ENCODE measurements at places on chromosomes 7 and 10. TPM values are rescaled to one million over a fixed set of nuclear protein-coding genes. Genes with fewer than 3 reads are reported as not detected.

The HOGA1 gene
- 0.47 TPM for total RNA-seq

The TPK1 gene
- 13.3 TPM for total RNA-seq

The ANKRD61 gene
- total RNA-seq: not detected

The INMT gene
- total RNA-seq: 7.2 TPM

The APBB1IP gene
- 2.9 TPM for total RNA-seq

The PRLHR gene
- total RNA-seq: not detected

The SEMA3A gene
- 76.7 TPM for total RNA-seq

The DDX56 gene
- 60.6 TPM for total RNA-seq

The ZNF365 gene
- total RNA-seq: 0.29 TPM

The CABCOCO1 gene
- total RNA-seq: 3.4 TPM

- DNase-seq: no peak
These were observed 630.7 kb upstream of the GRM3 start for GRCh38 chr7:86012971-86013370.

DNA sequence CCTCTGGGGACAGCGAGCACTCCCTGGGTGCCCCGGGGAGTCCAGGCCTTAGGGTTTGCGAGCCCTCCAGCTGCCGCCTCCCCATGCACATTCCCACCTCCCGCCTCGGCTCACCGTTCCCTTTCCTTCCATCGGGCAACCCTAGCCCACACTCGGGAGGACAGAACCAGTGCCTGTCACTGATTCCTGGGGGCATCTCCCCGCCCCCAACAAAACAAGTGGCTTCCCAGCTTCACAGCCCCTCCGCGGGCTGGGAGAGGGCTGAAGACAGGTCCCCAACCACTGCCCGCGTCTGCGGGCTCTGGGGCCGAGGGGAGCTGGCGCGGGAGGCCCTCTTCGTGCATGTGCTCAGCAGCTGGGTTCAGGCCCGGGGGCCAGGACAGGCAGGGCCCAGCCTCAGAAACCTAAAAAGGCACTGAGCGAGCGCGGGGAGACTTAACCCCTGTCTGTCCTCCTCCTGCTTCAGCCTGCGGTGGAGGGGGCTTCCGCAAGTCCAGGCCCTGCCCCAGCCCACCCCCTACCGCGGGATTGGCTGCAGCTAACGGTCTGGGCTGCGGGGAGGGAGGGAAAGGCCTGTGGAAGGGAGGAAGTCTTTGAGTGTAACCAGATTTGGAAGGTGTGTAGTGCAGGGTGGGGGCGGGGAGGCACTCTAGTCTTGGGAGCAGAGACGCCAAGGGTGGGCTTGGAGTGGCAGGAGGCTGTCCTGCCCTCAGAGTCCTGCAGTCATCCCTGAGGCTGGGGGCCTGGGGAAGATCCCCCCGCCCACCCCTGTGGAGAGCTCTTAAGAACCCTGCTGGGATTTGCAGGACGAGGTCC is 1.2 kb downstream of the FLNC start:
- no peak for DNase-seq

GRCh38 chr10:82691211-82691610 is 816.2 kb downstream of the NRG3 start:
- no peak for DNase-seq

DNA sequence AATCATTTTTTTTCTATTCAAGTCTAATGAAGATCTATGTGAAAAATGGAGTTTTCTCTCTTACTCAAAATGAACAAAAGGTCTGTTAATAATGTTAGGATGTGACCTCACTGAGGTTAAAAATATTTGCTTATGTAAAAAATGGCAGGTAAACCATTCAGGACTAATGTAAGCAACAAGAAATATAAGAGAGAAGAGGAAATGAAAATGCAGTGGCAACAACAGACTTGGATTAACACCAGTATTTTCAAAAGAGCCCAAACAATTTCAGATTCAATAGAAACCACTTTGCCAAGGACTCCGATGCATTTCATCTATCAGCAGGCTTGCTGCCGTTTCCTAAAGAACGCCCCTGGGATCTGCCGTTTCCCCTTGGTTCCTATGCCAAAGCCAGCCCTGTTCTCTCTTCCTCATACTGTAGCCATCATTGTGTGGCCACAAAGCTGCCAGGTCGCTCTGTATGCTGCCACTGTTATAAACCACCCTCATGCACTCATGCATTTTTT is 66.4 kb downstream of the MTURN start:
- no peak for DNase-seq

GRCh38 chr7:2791390-2791789 is 52.7 kb downstream of the GNA12 start:
- DNase-seq: no peak

DNA sequence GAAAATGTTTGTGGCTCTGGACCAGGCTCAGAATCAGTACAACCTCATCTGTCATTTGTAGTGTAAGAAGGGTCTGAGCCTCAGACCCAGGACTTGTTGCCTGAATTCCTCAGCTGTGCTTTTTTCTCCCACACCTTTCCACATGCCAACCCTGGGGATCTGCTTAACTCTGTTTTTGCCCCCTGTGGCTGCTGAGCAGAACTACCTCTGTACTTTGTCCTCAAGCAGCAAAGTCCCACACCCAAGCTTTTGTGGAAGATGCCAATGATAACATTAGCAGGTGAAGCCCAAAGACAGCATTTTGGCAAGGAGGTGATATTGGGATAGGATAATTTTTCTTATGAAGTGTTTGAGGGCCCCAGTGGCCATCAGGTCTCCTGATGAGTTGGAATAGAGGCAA is 5.8 kb upstream of the CYP2C18 start:
- DNase-seq: peak; percentile 51

- no peak for DNase-seq
These were observed 150.2 kb upstream of the INSYN2A start for GRCh38 chr10:127346604-127347003.

- no peak for DNase-seq
These were observed 142.0 kb upstream of the MALRD1 start for GRCh38 chr10:18906636-18907035.

DNA sequence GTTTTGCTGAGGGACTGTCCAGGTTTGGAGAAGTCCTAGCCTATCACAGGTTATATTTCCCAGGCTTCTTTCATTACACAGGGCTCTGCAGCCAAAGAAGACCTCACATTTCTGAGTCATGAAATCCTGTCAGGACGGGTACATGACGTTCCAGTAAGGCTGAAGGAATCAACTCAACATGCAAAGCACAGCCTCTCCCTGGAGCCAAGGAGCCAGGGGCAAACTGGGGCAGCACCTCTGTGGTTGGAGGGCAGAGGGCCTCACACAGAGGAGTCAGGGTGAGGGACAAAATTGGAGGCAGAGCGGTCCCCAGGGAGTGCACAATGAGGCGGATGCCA is 116.3 kb upstream of the GDF10 start:
- no peak for DNase-seq

- no peak for DNase-seq
These were observed 80.1 kb downstream of the ZFAND4 start for GRCh38 chr10:45592432-45592831.

DNA sequence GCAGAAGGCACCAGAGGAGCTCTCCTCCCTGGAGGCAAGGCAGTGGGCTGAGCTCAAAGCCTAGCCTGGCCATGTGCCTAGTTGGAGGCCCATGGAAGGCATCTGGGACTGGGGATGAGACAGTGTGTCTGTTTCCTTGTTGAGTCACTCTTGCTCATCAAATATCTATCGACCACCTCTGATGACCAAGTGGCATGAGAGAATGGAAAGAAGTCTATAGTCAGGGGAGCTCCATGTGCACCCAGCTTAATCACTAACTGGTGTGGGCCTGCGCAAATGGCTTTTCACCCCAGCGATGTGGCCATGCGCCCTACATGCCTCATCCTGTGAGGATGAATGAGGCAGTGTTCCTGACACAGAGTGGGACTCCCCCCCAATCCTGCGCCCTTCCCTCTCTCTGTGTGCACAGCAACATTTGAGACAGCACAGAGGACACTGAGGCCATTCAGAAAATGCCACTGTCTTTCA is 229.9 kb downstream of the RPS24 start:
- DNase-seq: no peak

GRCh38 chr10:115802911-115803310 is 470.1 kb downstream of the GFRA1 start:
- DNase-seq: no peak

DNA sequence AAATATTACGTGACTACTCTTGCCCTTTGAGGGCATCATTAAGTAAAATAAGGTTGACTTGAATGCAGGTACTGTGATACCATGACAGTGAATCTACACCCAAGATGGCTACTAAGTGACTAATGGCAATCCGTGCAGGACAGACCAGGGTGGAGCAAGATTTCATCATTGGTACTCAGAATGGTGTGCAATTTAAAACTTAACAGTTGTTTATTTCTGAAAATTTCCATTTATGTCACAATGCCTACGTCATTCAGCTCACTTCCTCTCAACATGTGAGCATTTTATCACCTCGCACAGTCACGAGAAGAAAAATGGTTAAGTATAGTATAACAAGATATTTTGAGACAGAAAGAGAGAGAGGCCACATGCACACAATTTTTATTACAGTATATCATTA is 50.3 kb upstream of the MET start:
- DNase-seq: no peak

DNA sequence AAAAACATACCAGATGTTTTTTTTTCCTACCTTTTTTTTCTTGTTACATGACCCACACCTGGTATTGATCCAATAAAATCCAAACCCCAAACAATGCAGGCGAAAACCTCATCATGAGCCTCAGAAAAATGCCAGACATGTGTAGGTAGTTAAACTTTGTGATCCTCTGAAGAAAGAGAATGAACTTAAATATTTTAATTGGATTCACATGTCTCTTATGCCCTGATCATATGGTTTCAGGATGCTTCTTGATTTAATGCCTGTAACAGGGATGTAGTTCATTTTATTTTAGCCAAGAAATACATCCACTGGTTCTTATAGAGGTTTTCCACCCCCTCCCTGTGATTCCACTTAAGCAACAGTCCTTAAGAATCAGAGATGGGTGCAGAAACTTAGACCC is 451.6 kb downstream of the TYW1 start:
- no peak for DNase-seq

DNA sequence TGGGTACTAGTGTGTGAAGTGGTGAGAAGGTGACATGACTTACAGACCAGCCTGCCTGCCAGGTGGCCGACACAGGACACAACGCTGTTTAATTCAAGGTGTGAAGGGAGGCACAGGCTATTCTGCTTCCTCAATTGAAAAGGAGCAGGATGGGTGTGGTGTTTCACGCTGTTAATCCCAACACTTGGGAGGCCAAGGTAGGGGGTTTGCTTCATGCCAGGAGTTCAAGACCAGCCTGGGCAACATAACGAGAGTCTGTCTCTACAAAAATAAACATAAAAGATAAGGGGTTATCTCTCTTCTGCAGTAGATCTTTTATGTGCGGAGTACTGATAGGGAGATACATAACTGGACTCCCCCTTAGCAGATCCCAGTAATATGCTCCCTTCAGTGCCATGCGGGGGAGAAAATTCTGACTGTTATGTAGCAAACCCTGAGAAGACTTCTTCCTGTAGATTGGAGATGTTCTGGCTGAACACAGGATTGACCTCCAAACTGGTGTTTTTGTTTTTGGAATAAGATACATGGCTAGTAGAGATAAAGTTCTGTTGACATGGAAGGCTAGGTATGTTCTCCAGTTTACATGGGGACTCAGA is 63.2 kb downstream of the CCNY start:
- no peak for DNase-seq

GRCh38 chr7:73828107-73828803 is 2.5 kb upstream of the CLDN4 start:
- DNase-seq: peak; percentile 88

DNA sequence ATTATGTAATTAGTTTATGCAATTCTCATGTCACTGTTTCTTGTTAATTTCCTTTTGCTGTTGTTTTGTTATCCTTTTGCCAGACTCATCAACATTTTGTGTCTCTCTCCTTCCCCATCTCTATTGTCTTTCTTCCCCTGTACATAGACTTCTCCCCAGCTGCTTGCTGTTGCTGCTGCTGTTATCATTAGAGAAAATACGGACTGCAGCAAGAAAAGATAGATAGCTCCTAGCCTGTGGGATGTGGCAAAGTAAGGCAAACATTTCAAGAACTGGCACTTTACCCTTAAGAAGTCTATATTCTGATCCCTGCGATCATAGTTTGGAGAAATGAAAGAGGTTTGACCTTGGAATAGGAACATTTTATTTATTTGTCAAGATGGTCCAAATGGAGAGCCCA is 162.2 kb downstream of the AOAH start:
- DNase-seq: no peak

DNA sequence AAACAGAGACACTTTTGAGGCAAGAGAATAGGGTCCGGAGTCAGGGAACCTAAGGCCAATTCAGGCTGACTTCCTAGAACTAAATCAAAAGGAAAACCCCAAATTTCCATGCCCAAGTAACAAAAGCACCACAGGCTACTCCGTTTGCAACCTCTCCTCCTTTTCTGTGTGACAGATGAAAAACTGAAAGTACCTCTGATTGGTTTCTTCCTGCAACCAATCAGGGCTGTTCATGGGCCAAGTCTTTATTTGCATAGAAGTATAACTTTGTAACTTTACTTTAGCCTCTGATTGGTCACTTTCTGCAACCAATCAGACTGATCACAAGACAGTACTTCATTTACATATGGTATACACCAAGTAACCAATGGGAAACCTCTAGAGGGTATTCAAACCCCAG is 239.9 kb upstream of the KCND2 start:
- DNase-seq: no peak

GRCh38 chr7:121544238-121544637 is 148.1 kb upstream of the FAM3C start:
- no peak for DNase-seq

DNA sequence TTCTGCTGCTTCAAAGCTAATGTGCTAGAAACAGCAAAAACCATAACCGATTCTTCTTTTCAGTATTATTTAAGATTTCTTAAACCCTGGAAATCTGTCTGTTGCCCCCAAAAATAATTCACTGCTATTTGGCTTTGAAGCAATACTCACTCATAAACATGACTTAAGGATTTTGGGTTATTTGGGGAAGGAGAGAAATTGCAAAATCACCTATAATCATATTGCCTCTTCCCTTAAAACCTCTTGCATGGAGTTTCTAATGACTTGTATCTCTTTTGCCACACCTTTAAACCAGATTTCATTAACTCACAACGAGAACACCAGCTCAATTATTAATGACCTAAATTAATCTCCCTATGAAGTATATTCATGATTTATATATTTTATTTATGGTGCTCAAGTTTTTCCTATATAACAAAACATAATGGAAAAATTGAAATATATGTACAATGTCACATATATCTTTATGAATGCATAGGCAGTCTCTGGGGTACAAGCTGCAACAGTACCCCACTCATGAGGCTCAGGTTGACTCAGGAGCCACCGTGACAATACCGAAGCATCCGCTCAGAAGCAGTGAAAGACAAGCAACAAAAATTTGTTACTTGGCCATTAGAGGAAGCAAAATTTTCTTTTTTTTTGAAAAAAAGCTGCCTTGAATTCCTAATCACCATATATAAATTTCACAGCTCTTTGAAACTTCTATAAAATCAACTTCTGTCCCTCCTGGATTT is 3.0 kb downstream of the NAMPT start:
- no peak for DNase-seq

- no peak for DNase-seq
These were observed 9.2 kb downstream of the PCGF5 start for GRCh38 chr10:91229683-91230082.

GRCh38 chr7:137642031-137642430 is 204.7 kb downstream of the DGKI start:
- no peak for DNase-seq

- DNase-seq: no peak
These were observed 45.0 kb upstream of the ANLN start for GRCh38 chr7:36344622-36345021.

GRCh38 chr7:82375713-82376112 is 67.9 kb downstream of the CACNA2D1 start:
- DNase-seq: no peak

- no peak for DNase-seq
These were observed 305.1 kb upstream of the IMMP2L start for GRCh38 chr7:111867348-111867931.

GRCh38 chr10:115710136-115710535 is 562.9 kb downstream of the GFRA1 start:
- DNase-seq: no peak
